A549 treated with GW870086 at 1 μM for 4 hours (cell line): ENCODE measurements at places on chromosomes 4 and X. TPM values are rescaled to one million over a fixed set of nuclear protein-coding genes. Genes with fewer than 3 reads are reported as not detected.

SPATA4 gene
- 0.18 to 0.45 TPM (median 0.20 TPM) in 4 of 5 replicates, not detected in the other for total RNA-seq

USP51 gene
- total RNA-seq: 0.31 to 0.67 TPM (median 0.51 TPM) in 5 replicates

FGFBP1 gene
- 2.7 to 4.2 TPM (median 3.1 TPM) in 5 replicates for total RNA-seq

ASB12 gene
- total RNA-seq: not detected in 5 replicates

UGT2A3 gene
- 0.10 to 0.22 TPM (median 0.12 TPM) in 3 of 5 replicates, not detected in the others for total RNA-seq

RGN gene
- total RNA-seq: 0.09 TPM in 1 of 5 replicates, not detected in the others

F9 gene
- not detected in 5 replicates for total RNA-seq

GJB1 gene
- total RNA-seq: 0.12 to 0.13 TPM in 2 of 5 replicates, not detected in the others

SLIT2 gene
- total RNA-seq: 0.02 to 0.18 TPM (median 0.07 TPM) in 4 of 5 replicates, not detected in the other

DSPP gene
- total RNA-seq: not detected in 5 replicates

CT45A5 gene
- not detected in 5 replicates for total RNA-seq

GUF1 gene
- 8.4 to 10.9 TPM (median 9.0 TPM) in 5 replicates for total RNA-seq

PLXNB3 gene
- 2.4 to 4.3 TPM (median 3.6 TPM) in 5 replicates for total RNA-seq

ZXDA gene
- 1.3 to 2.0 TPM (median 1.6 TPM) in 5 replicates for total RNA-seq

GC gene
- total RNA-seq: not detected in 5 replicates

PPM1K gene
- 0.39 to 1.0 TPM (median 0.64 TPM) in 5 replicates for total RNA-seq

SERTM2 gene
- total RNA-seq: not detected in 5 replicates
